ENCODE measurements at places on chromosomes 3 and 15. TPM values are rescaled to one million over a fixed set of nuclear protein-coding genes. Genes with fewer than 3 reads are reported as not detected.
A peak's percentile ranks its signal among the peaks of the same experiment; 100 is the strongest.

The OCA2 gene
- total RNA-seq = not detected

The RBMS3 gene
- total RNA-seq = 0.29 TPM

The CLDN1 gene
- not detected for total RNA-seq

The PROS1 gene
- total RNA-seq = not detected

- DNase-seq = no peak
Observed at GRCh38 chr3:100269410-100270214, 8.8 kb downstream of the TBC1D23 start.

GRCh38 chr3:31409866-31410265 is 122.9 kb upstream of the STT3B start:
- DNase-seq = no peak

GRCh38 chr15:28133281-28133680 is 34.2 kb upstream of the OCA2 start:
- DNase-seq = no peak

DNA sequence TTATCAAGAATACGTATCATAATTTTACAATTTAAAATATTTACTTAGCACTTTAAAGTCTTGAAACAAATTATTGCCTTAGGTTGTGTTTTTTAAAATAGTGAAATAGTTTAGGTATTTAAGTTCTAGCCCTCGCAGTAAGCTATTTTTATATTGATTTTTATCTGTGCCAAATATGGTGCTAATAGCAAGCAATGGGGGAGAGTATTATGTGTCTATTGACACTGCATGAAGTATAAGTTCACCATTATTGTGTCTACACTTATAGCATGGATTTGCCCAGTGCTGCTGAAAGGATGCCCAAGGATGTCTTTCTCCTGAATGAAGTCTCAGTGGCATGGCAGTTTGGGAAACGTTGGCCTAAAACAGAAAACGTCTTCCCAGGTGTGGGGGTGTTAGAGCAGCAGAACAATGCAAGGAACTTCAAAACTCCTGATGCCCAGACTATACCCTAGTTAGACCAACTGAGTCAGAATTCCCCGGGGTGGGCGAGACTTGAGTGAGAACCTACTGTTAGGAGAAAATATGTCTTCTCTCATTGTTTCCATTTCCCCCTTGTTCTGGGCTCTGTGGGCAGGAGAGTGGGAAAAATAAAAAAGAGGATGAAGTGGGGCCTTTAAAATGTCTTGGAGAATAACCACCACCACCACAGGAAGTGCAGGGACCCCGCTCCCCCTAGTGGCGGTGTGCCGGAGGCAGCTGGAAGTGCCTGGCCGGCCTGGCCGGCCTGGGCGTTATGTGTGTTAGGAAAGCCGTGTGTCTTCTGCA is 104.2 kb upstream of the SLC7A14 start:
- peak; percentile 47 for DNase-seq

Measured in activated CD8-positive, alpha-beta T cell treated with anti-CD3 and anti-CD28 coated beads, Interleukin-2, amount 10 ng/mL, durations not matched to agents 7 days and 5 days (primary cell).